Activated CD4-positive, alpha-beta T cell treated with anti-CD3 and anti-CD28 coated beads, Interleukin-10, Interleukin-2, amounts not matched to agents 100 ng/mL and 50 ng/mL, durations not matched to agents 16 hours and 8 hours (primary cell): ENCODE measurements at places on chromosomes 5 and 9.

DNA sequence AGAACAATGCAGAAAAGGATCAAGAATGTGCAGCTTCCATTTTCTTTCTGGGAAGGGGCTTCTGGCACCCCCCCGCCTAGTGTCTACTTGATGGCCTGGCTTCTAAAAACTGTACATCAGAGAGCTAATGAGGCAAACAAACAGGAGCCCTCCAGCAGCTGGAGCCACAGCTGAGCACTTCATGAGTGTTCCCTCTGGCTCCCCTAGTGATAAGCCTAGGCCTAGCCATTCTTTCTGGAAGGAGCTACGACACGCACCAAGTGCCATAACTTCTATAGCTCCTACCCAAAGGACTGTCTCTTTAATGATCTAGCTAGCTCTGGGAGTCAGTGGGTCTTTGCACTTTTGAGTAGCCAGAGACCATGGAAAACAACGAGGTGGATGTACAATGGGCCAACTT lies 66.1 kb downstream of the DNAH5 start:
- DNase-seq, result no peak

DNA sequence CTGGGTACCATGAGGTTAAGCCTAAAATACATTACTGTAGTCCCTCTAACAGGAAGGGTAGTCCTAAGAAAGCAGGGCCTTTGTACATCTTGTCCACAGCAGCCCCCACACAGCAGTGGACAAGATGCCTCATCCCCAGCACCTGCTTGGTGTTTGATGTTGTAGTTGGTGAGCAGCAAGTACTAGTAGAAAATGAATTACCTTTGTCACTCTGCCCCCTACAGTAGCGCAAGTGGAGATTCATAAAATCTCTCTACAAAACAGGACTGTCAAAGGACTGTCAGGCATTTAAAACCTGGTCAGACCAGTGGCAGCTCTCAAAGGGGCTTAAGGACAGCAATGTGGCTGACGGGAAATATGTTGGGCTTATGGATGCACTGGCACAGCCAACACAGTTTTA lies 122.5 kb downstream of the TMEM174 start:
- peak; percentile 8 for DNase-seq

- peak; percentile 71 for DNase-seq
These were observed 28.4 kb upstream of the SLC12A7 start for GRCh38 chr5:1140171-1140817.

- no peak for DNase-seq
These were observed 8.6 kb downstream of the TEK start for GRCh38 chr9:27117489-27118135.

DNA sequence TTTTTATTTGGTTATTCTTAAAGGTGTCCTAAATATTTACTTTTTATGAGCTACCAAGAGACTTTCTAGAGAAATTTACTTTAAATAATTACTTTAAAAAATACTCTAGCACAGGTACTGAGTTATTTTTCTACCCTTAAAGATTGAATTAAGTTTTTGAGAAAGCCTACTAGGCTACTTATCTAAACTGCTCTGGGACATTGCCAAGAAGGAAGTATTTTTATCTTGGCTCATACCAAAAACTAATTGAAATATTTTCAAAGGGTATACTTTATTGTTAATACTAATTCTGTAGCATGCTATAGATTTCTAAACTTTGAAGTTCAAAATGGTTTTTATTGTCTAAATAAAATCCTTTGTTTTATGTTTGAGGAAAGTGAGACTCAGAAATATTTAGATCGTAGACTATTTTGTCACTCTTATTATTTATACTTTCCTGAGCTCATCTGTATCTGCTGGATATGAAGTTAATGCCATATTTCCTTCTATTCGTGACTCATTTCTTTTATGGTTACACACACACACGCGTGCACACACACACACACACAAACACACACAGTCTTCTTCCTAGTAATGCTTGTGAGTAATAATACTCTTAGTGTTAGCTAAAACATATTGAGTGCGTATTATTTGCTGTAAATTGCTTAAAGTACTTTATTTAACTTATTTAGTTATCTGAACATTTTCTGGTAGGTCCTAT lies 89.5 kb downstream of the MAN2A1 start:
- no peak for DNase-seq

GRCh38 chr5:177524941-177525655 lies 8.3 kb upstream of the DDX41 start:
- no peak for DNase-seq

DNA sequence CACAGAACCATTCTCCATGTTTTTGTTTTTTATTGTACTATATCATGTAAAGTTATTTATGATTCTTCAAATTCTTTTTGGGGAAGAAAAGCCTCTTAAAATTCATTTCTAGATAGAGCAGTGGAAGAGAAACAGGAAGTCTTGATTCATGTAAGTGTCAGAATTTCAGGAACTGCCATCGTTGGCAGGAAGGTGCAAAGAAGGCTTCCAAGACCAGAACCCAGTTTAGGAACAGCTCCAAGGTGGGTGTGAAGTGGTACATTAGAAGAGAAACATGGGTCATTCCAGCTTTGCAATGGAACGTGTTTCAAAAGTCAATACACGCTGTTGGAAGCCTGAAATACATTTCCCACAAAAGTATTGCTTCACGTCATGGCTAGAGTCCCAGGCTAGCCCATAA lies 14.8 kb downstream of the SAXO1 start:
- no peak for DNase-seq

DNA sequence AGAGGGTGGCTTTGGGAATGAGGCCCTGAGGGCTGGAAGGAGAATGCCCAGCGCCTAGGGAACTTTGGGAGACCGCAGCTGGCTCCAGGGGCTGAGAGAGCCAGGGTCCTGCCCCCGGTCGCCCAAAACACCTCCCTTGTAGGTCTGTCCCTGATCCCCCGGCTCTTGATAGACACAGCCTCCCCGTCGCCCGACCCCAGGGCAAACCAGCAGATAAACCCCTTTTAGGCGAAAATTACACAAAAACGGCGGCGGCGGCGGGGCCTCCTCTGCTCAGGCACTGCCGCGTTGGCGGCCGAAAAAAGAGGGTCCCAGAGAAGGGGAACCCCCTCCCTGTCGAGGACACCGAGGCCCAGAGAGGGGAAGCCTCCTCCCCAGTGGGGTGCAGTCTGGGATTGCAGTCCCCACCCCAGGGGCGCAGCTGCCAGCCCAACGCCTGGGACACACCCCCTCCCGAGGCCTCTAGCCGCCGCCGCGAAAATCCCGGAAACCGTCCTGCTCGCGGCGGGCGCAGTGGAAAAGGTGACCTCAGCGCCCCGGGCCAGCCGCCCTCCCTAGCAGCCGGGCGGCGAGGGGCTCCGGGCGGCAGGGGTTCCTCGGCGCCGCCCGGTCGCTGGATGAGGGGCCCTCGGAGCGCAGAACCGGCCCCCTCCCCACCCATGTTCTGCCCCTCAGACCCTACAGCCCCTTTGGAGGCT lies 3.1 kb upstream of the BARX1 start:
- DNase-seq, result no peak

GRCh38 chr5:131999441-132000240 lies 11.8 kb downstream of the ACSL6 start:
- no peak for DNase-seq

DNA sequence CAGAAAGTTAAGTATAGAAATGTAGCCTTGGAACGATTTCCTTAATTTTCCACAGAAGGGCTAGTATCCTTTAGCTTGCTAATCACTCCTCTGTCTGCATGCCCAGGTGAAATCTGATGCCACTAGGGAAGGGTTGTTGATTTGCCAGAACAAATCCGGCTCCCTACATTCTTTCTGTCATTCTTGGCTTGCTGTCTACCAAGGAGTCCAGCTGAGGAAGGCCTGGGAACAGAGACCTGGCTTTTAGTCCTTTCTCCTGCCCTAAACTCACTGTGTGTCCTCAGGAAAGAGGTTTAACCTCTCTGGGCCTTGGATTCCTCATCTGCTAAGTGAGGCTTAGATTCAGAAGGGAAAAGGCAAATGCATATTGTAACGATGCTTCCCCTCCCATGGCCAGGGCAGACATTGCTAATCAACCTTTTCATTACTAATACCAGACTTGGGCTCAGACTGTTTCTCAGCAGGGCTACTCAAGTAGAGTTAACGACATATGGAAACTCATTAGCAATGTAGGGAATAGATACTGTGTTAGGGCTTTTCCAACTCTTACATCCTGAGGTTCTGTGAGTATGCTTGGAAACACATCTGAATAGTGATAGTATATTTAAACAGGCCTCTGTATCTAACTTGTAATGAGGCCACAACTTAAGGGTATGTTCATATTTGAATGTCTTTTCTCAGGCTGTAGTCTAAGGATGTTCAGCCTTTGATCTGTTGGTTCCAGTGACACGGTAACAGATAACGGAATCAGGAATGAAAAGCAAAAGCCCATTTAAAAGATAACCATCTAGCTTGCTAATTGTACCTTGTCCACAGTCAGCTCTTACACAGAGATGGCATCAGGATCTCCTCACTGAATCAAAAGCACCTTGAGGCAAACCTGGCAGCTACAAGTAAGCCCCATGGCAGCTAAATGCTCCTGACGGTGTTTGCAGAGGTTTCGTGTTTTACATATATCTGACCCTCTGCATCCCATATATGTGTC lies 4.1 kb downstream of the GALNT10 start:
- no peak for DNase-seq

GRCh38 chr9:32969270-32969669 lies 32.2 kb downstream of the APTX start:
- DNase-seq, result no peak

DNA sequence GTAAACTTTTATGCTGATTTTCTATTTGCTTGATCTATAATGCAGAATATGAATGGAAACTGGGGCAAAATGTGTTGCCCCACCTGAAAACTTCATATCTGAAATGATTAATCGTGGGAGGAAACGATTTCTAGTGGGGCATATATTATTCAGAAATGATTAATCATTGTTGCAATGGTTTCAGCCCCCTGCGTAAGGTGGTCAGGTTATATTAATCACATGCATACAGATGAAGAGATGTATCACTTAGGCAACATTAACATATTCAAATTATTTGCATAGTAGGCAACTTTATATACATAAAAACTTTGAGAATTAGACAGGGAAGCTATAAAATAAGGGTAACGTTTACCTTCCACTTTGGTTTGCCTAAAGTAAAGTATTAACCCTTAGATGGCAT lies 49.8 kb downstream of the LSM11 start:
- peak; percentile 57 for DNase-seq

DNA sequence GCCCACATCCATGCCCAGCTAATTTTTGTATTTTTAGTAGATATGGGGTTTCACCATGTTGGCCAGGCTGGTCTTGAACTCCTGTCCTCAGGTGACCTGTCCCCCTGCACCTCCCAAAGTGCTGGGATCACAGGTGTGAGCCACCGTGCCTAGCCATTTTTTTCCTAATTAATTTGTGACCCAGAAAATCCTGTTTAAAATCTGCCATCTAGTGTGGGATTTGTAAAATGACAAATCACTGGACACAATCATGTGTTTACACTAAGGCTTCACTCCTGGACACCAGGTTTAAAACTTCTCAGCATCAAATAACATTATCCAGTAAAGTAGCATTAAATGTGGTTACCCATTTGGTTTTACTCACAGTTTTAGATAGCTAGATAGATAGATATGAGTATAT lies 18.6 kb upstream of the KDM4C start:
- peak; percentile 4 for DNase-seq

- DNase-seq, result no peak
These were observed 2.4 kb downstream of the ELL2 start for GRCh38 chr5:95959051-95959887.
